Osteoblast (primary cell): ENCODE measurements at places on chromosomes 11 and 22. TPM values are rescaled to one million over a fixed set of nuclear protein-coding genes. Genes with fewer than 3 reads are reported as not detected.

- H3K4me3 ChIP-seq, result peak overlapping the region; percentile 52
- H3K4me1 ChIP-seq, result peaks cover 61% of the 10 kb centered on the region
- peak overlapping the region; percentile 99 for H3K27ac ChIP-seq
- DNase-seq, result peak; percentile 94
- H3K27me3 ChIP-seq, result no peaks in the 10 kb centered on the region
These were observed 13.8 kb downstream of the TOM1 start for GRCh38 chr22:35313311-35314121.

The HYLS1 gene
- total RNA-seq, result 5.8 and 6.8 TPM in 2 replicates

The MDK gene
- 27.5 and 27.7 TPM in 2 replicates for total RNA-seq

The RTN4R gene
- total RNA-seq, result under 0.01 and 0.29 TPM in 2 replicates

The NUDT22 gene
- 46.6 and 56.5 TPM in 2 replicates for total RNA-seq
